ENCODE measurements at places on chromosomes 6 and 20.

- no peak for DNase-seq
Measured at GRCh38 chr20:805713-806112, 27.8 kb upstream of the FAM110A start.

DNA sequence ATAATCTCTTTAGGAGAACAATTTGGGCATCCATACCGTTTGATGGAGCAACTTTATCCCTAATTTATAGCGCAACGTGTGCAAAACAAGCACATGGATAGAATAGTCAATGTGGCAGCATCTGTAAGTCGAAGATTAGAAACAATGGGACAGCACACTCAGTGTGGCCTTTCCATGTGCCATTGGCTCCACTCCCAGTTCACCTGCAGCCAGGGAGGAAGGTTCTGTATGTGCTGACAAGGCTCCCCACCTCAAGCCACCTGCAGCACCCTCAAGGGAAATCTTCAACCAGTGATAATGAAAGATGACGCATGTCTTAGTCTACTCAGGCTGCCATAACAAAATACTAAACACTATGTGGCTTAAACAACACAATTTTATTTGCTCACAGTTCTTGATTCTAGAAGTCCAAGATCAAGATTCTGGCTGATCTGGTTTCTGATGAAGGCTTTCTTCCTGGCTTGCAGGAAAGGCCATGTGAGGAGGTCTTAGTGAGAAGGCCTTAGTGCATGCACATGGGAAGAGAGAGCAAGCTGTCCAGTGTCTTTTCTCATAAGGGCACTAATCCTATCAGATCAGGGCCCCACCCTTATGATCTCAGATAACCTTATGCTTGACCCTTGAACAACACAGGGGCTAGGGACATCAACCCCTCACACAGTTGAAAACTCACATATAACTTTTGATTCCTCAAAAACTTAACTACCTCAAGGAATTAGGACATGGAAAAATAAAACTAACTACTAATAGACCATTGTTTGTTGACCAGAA is 34.9 kb upstream of the SHLD1 start:
- no peak for DNase-seq

DNA sequence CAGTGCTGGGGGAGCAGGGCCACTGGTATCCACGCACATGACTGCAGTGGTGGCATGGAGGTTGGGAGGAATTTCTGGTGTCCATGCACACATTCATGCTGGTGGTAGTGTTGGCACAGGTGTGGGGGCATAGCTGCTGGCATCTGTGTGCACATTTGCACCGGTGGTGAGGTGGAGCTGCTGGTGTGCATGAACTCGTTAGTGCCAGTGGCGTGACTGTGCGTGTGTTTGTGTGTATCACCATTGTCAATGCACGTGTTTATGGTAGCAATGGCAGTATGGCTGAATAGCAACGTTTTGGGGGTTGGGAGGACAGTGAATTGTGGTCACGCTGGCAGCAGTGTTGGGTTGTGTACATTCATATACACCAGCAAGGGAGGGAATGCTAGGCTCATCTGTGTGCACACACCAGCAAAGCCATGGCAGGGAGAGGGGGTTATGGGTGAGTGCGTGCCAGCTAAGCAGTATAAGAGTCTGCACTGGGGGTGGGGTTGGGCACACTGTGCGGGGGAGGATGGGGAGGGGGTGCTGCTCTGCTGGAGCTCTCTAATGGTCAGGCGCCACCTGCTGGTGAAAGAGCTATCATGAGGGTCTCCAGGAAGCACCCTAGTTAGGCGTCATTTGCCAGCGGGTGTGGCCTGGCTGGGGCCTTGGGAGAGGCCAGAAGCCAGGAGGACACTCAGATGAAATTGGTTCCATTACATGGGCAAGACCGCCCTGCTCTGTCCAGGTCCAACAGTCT is 626.1 kb upstream of the ID4 start:
- no peak for DNase-seq

DNA sequence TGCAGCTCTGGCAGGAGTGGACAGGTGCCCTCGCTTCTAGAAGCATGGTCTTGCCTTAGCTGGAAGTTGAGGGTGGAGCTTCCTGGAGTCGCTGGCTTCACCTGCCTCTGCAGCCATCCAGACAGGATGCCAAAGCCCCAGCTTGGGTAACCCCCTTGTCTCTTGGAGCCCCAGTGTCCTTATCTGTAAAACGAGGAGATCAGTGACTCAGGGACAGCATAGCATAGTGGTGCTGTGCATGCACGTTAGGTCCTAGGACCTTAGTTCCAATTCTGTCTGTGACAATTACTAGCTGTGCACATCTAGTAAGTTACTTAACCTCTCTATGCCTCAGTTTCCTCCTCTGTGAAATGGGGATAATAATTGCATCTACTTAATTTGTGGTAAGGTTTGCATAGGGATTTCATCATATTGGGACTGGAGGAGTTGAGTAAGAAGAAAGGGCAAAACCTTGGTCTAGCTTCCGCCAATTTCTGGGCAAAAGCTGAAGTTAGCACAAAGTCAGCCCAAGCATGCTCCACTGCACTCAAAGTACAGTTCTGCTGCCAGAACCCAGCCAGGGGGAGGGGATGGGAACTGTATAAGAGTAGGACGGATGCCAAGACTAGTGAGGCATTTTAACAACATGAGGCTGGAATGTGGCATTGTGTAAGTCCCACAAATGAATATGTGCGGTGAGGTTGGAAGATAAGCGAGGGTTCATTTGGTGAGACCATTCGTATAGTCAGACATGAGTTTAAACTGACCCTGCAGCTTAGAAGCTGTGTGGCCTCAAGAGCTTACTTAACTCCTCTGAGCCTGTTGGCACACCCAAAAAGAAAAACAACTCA is 24.5 kb downstream of the TOX2 start:
- no peak for DNase-seq

- no peak for DNase-seq
Measured at GRCh38 chr6:38248500-38249234, 391.1 kb downstream of the BTBD9 start.

GRCh38 chr20:38032585-38033329 is 499 bp downstream of the TTI1 start:
- no peak for DNase-seq

- no peak for DNase-seq
Measured at GRCh38 chr20:1374246-1374645, 18.6 kb downstream of the FKBP1A start.

DNA sequence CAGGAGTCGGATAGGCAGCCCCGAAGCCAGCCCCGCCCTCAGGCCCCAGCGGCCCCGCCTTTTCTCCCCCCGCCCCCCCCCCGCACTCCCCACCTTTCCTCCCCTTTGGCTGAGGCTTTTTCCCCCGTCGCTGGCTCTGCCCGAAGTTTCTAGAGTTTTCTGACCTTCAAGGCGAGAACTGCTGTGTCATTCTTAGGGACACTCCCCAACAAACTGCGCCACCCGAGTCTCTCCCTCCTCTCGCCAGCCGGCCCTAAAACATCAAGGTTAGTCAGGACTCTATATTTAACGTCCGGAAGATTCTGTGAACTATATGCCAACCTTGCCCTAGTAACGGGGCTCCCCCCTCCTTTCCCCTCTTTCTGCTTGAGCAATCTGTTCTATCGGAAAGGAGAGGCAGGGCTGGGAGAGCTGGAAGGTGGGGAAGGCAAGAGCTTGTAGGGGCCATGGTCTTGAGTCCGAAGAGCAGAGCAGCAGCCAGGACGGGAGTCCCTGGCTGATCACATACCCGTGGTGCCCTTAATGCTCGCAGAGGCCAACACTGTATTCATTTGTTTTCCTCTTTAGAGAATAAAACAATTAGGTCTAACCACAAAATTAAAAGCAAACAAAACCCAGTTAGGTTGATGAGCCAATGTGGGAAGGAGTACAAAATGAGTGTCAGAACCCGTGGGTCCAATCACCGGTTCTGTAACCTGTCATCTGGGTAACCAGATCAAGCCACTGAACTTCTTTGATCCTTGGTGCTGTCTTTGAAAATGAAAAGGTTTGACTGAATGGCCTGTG is 5.3 kb upstream of the HSPA1B start:
- no peak for DNase-seq

- no peak for DNase-seq
Measured at GRCh38 chr6:104381907-104382306, 477.8 kb downstream of the HACE1 start.

DNA sequence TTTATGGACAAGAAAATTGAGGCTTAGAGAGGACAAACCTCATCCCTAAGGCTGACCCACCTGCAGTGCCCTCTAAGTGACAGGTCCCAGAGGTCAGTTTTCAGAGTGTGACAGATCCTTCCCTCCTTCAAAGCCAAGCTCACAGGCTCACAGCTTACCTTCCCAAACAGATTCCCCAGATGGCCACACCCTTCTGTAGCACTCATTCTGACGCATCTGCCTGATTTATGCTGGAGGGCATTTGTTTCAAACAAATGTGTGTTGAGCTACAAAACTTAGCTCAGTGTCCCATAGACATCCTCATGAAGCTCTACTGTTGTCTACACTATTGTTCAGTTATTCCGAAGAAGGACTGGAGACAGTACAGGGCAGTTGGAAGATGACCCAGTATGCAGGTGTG is 60.6 kb upstream of the RIN2 start:
- no peak for DNase-seq

DNA sequence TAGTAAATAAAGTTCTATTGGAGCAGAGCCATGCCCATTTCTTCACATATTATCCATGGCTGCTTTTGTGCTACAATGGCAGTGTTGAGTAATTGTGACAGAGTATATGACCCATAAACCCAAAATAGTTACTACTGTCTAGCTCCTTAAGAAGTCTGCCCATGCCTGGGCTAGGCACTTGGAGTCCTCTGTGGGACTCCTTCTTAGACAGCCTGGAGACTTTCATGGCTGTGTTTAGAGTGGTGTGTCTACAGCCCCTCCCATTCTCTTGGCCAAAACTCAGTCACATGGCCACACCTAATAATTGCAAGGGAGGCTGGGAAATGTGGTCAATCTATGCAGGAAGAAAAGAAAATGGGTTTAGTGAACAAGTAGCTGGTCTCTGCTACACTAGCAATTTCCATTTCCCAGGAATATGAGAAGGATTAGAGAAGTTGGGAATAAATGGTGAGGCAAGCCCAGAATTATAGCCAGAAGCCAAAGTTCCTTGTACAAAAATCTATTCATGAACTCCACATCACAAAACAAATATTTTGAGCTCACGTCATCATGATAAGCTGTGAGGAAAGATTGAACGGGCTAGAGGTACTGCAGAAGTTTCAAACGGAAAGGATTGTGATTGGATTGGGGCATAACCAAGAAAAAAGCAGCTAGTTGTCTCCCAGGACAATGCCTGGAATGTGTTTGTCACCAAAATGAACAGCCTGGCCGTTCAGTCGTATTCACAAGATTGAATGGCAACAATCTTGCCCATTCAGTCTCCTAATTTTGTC is 251.8 kb upstream of the PLN start:
- DNase-seq: no peak

- DNase-seq: no peak
Measured at GRCh38 chr20:41424546-41424945, 57.9 kb upstream of the EMILIN3 start.

DNA sequence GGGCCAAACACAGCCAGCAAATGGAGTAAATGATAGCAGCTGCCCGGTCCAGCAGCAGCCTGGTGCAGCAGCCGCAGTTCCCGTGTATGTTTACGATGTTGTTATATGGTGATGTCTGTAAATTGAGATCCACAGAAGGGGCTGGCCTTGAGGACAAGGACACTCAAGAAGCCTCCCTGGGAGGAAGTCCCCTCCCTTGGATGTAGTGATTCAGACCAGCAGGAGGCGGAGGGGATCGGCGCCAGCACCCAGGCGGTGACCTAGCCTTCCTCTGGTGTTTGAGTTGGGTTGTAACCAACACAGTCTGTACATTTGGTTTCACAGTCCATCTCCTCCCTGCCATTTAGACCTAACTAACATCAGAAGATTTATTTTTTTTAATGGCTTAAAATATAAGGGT is 187.8 kb downstream of the SYNDIG1 start:
- DNase-seq: no peak

- no peak for DNase-seq
Measured at GRCh38 chr6:6891949-6892461, 215.8 kb upstream of the RREB1 start.

GRCh38 chr6:19736066-19736465 is 101.1 kb upstream of the ID4 start:
- DNase-seq: no peak

DNA sequence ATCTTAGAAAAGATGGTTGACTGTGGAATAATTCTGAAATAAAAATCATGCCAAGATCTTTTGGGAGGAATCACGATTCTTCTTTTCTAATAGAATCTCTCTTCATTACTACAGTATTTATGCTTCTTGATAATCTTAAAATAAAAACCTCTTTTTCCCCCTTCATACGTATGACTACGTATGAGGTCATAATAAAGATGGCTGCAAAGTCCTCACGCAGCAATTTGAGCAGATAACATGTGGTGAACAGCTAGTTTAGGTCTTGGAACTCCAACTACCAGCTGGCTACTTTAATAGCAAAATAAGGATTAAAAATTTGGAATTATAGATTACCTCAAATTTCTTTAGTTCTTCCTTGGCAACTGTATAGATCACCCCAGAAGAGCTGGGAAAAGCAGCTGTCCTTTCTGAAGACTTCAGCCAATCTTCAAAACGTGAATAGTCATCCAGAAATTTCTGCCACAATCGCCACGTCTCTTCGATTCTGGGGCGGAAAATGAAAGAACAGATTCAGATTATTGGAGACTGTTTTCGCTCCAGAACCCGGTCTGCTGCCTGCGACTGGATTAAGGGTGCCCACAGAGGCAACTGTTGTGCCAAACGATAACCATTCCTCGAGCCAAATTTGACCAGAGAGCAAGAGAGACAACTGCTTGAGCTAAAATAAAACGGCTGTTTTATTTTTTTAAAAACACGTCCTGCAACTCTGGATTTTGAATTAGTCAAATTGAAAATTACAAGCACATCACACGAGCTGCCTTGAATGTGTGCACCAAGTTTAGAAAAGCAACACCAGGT is 347.3 kb downstream of the ESR1 start:
- DNase-seq: no peak

DNA sequence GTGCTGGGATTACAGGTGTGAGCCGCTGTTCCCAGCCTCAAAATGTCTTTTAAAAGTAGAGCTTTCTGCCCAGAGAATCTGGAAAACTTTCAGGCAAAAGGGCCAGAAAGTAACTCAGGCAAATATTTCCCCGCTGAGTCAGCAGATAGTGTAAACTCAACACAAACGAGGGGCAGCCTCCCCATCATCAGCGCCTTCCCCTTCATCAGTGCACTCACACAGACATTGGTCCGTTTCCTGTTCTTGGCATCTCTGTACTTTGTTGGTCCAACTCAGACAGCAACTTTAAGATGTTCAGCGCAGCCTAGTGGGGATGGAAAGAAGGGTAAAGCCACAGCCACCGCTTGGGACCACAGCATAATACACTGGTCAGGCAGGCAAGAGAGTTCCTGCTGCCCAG is 69.5 kb downstream of the CSE1L start:
- no peak for DNase-seq

Measured in NCI-H1417 treated with DMSO at 0.1 percent for 48 hours (cell line).